ENCODE measurements at places on chromosomes 12 and 14.

DNA sequence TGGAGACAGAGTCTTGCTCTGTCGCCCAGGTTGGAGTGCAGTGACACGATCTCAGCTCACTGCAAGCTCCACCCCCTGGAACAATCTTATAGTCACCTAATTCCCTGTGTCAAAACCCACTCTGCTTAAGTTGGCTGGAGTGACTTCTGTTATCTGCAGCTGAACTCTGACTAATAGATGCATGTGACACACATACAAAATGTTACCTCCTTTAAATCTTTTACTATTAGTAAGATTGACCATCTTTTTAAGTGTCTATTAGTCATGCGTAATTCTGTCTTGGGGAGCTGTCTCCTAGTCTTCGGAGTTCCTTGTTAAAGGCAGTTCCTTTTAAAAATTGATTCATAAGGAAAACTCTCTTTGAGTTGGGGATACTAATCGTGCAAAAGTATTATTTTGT is 7.4 kb downstream of the IFI27L1 start:
- DNase-seq = no peak

- no peak for DNase-seq
Observed at GRCh38 chr12:54475537-54475936, 2.1 kb upstream of the GTSF1 start.

- DNase-seq = peak; percentile 37
Observed at GRCh38 chr14:39469094-39469710, 37.0 kb upstream of the FBXO33 start.

GRCh38 chr12:42557586-42558172 is 31.9 kb downstream of the PRICKLE1 start:
- DNase-seq = no peak

DNA sequence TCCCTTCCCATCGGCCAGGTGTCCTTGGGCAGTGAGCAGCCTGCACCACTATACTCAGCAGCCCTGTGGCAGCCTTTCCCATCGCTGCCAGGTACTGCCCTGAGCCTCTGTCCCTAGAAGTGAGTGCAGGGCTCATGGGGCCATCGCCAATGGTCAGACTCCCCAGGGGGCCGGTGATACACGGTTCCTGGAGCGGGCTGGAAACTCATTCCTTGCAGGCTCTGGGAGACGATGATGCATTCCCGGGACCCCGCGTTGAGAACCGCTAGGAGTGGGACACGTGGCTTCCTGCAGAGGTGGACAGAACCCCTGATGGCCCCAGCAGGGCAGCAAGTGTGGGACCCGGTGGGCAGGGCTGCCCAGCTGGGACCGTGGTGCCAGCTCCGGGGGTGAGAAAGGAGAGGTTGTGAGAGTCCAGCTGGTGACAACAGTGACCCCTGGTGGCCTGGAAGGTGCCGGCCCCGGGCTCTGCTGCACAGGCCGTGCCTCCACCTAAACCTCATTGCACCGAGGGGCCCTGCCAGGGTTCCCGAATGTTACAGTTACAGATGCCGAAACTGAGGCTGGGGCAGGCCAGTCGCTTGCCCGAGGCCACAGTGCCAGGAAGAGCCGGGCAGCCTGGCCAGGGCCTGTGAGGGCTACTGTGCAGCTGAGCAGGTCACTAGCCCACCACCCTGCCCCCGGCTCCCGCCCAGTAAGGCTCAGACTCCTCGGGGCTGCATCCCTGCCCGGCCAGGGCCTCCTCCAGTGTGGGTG is 33.8 kb downstream of the FBRSL1 start:
- DNase-seq = peak; percentile 56

DNA sequence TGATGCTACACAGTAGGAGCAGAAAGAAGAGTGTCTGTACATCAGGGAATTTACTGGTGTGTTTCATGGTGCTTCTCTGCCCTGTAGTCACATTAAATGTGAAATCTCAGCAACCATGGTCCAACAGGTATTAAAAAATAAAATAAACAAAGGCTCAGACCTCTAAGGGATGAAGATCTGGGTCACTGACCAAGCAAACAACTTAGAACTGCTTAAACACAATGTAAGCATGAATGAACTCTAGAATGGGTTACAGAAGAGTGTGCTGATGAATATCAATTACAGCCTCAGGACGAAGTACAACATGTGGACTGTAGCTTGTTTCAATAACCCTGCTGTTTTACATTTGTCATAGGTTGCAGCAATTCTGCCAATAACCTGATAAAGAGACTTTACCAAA is 47.4 kb downstream of the SLC35F4 start:
- DNase-seq = no peak

- DNase-seq = no peak
Observed at GRCh38 chr12:11785712-11786111, 136.2 kb downstream of the ETV6 start.

DNA sequence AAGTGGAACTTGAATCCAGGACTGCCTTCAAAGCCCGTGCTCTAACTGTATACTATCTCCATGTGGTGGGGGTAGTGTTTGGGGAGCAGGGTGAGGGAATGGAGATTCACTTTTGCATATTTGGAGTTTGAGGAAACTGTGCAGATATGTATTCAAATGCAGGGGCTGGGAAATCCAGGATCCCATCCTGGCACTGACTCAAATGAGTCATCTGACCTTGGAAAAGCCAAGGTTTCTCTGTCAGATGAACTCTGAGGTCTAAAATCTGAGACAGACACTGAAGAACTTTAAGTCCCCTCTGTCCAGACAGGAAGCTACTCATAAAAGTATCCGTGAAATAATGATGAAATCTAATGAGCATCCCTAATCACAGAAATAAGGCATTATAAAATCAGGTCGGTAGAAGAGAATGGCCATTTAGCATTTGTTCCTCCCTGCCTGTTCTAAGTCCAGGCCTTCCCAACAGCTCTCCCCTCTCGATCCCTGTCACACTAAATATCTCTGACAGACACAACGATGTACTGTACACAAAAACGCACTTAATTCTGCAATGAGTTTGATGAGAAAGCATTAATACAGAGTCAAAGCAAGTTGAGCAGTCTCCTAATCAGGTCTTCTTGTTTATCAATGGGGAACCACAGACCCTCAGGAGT is 14.4 kb downstream of the NIN start:
- peak; percentile 72 for DNase-seq

DNA sequence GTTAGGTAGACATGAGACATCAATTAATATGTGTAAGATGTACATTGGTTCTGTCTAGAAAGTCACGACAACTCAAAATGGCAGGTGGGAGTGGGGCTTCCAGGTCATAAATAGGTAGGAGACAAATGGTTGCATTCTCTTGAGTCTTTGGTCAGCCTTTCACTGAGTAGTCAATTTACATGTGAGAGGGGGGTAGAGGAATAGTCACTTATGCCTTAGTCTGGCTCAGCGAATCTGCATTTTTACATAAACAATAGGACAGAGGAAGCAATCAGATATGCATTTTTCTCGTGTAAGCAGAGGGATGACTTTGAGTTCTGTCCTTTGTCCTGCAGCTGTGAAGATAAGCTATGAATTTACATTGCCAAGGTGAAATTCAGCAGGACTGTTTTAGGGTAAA is 27.8 kb upstream of the UNC79 start:
- no peak for DNase-seq

GRCh38 chr12:12821975-12822374 is 8.8 kb downstream of the DDX47 start:
- DNase-seq = no peak

DNA sequence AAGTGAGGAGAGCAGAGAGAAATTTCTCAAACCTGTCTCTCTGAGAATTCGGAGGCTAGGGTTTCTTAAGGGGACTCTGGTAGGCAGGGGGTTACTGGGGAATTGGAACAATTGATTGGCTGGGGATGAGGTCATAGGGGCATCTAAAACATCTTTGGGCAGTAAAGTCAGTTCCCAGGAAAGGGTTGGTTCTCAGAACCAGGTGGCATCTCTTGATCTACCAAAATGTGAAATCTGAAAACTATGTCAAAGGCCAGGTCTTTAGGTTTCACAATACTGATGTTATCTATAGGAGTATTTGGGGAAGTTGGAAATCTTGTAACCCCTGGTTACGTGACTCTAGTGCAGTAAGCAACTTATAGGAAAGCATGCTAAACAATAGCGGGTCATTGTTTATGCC is 6.9 kb downstream of the C12orf75 start:
- DNase-seq = no peak

GRCh38 chr12:27207615-27208413 is 36.3 kb upstream of the STK38L start:
- DNase-seq = peak; percentile 21

GRCh38 chr14:77224212-77224611 is 42.6 kb downstream of the TMEM63C start:
- no peak for DNase-seq

DNA sequence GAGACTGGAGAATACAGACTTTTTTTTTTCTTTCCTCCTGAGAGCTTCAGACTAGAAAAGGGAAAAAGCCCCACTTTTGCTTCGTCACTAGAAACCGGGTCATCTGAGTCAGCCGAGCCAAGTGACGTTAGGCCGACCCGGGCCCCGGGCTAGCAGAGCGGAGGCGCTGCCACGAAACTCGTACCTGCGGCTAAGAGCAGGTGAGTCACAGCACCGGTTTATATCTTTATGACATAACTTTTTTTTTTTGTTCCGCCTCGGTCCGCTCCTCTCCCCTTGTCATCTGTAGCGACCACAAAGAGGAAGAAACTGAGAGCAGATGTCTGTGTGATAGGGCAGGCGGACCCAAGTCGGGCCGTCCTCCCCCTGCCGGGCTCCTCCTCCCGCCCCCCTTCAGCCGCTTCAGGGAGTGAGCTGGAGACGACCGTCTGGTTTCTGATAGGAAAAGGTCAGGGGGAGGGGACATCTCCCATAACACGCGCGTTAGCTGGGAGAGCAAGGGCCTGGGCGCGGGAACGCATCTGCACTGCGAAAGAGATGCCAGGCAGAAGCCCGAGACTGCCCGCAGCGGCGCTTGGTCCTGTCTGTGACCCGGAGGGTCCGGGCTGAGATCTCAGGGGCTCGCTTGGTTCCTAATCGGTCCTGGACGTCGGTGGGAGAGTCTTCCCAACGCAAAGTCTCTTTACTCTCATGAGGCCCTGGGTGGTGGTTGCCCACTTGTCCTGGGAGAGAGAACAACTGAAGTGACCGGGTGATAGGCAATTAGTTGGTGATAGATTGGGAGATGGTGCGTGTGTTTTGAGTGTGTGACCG is 586 bp downstream of the TTC6 start:
- peak; percentile 99 for DNase-seq

DNA sequence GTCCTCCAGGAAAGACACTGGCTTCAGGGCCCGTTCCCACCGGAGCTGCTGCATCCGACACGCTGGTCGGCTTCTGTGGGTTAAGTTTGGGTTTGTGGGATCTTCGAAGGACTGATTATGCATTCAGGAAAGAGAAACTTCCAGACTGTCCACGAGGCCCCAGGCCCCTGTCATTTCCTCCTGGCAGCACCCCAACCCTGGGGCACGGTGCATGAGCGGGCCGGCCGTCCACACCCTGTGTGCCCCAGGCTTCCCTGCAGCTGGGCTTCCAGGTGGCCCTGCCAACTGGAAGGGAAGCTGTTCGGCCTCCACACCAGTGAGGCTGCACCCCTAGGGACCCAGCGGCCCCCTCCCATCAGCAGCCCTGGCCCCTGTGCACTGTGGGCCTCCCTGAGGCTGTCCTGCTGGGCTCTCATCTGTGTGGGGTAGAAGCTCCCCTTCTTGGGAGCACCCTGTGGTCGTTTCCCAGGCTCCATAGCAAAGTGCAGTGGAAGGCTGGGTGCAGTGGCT is 9.3 kb upstream of the FBRSL1 start:
- no peak for DNase-seq

- DNase-seq = peak; percentile 65
Observed at GRCh38 chr12:78402366-78403134, 462.0 kb upstream of the SYT1 start.

- DNase-seq = no peak
Observed at GRCh38 chr12:69519871-69520270, 49.7 kb downstream of the FRS2 start.

DNA sequence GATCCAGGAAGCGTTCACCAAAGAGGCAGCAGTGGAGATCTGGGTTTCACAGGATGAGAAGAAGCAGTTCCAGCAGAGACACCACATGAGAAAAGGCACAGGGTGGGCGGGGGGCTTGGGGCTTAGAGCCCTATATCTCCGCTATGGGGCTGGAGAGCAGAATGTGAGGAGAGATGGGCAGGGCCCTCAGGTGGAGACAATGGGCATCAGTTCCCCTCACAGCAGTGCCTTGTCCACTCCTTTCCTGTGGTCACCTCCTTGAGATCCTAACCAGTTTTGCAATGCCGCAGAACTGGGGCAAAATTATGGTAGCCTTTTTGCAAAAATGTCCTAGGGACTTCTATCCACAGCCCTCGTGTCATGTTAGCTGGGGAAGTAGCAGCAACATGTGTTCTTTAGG is 27.5 kb downstream of the DHRS2 start:
- DNase-seq = no peak

GRCh38 chr12:98686603-98687002 is 41.5 kb downstream of the APAF1 start:
- DNase-seq = no peak

GRCh38 chr14:25843481-25844470 is 754.1 kb downstream of the NOVA1 start:
- DNase-seq = no peak

- no peak for DNase-seq
Observed at GRCh38 chr14:90405101-90405500, 8.3 kb downstream of the CALM1 start.

- DNase-seq = peak; percentile 98
Observed at GRCh38 chr14:49946320-49947141, 53.6 kb downstream of the ARF6 start.

DNA sequence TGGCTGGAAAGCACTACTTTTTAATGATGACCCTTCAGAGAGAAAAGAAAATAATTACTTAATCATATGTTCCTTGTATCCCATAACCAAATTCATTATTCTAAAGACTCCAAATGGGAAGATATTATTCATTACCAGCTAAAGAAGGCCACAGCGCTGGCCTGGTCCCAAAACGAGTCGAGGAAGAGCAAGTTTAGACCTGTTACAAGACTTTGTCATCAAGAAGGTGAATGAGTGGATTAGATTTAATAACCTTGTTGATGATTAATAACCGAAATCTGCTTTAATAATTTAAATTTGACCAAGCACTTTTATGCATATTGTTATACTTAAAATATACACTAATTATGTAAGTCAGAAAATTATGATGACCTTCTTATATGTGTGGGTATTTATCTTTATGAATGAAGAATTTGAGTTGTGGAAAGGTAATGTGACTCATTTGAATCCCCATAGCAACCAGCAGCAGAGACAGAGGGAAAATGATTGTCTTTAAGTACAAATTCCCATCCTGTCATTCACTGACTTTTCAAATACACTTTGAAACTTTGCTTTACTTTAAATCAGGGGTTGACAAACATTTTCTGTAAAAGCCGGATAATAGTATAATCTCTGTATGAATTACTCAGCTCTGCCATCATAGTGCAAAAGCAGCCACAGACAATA is 200.3 kb upstream of the NPAS3 start:
- peak; percentile 57 for DNase-seq

Measured in NCI-H69 (cell line).